ENCODE measurements at places on chromosomes 12 and 14.

- DNase-seq = no peak
These were observed 4.4 kb downstream of the MYF6 start for GRCh38 chr12:80711866-80712265.

GRCh38 chr12:82537436-82537835, 149.3 kb upstream of the TMTC2 start:
- DNase-seq = no peak

GRCh38 chr12:56589783-56590182, 40.3 kb downstream of the BAZ2A start:
- DNase-seq = no peak

- no peak for DNase-seq
These were observed 420.2 kb downstream of the TMTC2 start for GRCh38 chr12:83106873-83107272.

DNA sequence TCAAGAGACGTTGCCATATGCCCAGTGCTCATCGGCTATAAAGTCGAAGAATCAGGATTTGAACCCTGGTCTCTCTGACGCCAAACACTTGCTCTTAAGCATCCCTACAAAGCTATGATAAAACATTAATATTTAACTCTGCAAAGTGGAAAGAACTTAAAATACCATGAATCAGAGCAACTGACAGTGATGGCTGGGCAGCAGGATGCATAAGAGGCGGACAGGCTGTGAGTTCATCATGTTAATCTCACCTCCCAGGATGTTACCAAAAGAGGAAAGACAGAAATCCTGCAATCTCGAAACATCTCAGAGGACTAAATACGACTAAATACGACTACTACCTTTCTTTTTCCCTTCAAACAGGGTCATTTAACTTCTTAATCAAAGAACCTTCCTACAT, 5.8 kb downstream of the DICER1 start:
- DNase-seq = no peak

DNA sequence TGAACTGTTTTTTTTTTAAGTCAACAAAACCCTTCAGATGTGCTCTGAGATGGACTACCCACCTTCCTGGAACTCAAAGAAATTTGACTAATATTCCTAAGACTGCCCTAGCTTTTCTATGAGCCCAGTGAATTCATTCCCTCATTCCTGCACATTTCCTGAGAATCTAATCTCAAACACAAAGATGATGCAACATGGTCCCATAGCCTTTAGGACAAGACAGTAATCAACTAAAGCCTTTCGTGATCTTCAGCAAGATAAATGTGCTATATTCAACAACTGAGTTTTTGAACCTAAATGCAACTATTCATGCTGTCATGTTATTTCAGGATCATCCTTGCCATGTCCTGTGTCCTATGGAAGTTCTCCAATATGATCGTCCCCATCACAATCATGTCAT, 5.0 kb downstream of the SETD3 start:
- DNase-seq = no peak

- DNase-seq = no peak
These were observed 649.3 kb downstream of the RPS29 start for GRCh38 chr14:48936849-48937248.

DNA sequence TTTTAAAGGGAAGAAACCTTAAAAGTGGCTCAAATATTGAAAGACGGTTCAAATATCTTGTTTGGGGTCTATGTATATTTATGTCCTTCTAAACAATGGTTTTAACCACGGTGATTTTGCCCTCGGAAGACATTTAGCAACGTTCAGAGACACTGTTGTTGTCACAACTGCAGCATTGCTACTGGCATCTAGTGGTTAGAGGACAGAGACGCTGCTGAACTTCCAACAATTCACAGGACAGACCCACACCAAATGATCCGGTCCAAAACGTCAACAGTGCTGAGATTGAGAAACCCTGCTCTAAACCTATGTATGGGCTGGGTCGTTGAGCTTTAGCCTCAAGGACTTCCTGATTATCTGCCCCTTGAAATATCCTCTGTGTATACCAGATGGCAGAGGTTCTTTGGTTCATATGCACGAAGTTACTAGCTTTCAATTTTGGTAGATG, 1.7 kb downstream of the ANGEL1 start:
- peak; percentile 10 for DNase-seq

DNA sequence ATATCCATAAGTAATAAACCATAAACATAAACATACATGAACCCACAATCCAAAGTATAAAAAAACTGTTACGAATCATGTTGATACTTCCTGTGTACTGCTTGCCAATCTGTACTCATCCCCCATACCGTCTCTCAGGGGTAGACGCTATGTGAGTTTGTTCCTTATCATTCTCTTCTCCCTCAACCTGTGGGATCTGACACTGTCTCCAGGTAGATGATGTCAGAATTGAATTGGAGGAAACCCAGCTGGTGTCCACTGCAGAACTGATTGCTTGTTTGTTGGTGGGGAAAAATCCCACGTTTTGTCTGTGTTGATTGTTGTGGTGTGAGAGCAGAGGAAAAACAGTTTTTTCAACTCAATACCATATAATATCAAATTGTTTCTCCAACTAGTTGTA, 50.8 kb downstream of the C12orf42 start:
- DNase-seq = no peak

GRCh38 chr14:38254571-38255407, 1.1 kb downstream of the CLEC14A start:
- no peak for DNase-seq

- no peak for DNase-seq
These were observed 6.0 kb upstream of the MYF6 start for GRCh38 chr12:80701388-80701787.

- peak; percentile 81 for DNase-seq
These were observed at the start of gene ITGB7 for GRCh38 chr12:53207042-53207441. Gene ITGB7, minus strand, starts transcription at chr12:53207251. Its CDS starts 6,808 bp downstream, at chr12:53200443.

- no peak for DNase-seq
These were observed 161.1 kb downstream of the SUDS3 start for GRCh38 chr12:118537481-118537917.

- no peak for DNase-seq
These were observed 53.2 kb downstream of the GOLGA5 start for GRCh38 chr14:92847278-92847677.

GRCh38 chr12:75662511-75663159, 151.2 kb upstream of the KRR1 start:
- DNase-seq = no peak

DNA sequence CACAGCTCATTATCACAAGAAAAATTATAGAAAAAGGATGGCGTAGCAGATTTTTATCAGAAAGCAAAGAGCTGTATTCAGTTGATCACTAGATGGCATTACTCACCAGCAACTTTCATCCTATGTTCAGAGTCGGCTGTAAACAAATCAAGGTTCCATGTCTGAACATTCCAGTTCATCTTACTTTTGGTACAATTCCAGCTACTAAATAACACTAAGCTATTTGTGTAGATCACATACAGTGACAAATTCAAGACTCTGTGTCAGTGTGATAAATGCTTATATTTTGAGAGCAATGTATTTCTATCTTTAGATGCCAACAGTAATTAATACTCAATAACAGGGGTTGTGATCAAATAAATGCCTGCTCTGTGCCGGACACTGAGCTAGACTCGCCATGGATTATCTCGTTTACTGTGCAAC, 30.1 kb downstream of the NRDE2 start:
- no peak for DNase-seq

DNA sequence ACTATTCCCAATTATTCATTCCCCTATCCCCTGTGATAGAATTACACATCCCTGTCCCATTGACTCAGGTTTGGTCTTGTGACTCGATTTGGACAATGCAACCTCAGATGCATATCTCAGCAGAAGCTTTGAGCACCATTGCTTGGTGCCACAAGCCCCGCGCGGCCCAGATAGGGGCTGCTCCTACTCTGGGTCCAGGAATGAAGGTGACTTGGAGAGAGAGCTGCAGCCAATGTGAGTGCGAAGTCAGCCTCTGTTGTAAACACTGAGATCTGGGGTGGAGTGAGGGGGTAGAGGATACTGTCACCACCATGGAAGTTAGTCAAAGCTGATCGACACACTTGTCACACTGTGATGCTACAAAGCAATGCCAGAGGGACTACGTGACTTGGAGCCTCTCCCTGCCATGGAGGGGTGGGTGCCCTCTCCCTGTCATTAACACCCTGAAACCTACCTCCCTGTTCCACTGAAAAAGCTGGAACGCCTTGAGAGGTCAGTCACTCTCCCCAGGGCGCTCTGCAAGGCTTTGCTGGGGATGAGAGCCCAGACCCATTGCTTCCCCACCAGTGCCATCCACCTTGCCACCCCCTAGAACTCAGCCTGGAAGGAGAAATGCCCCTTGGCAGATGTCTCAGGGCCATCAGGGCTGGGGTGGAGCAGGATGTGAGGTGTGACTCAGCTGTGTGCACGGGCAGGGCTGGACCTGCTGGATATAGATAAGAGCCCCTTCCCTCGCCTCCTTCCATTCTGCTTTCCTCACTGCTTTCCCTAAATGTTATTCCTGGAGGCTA, 6.6 kb upstream of the PLEK2 start:
- DNase-seq = no peak

- DNase-seq = no peak
These were observed 19.9 kb upstream of the COCH start for GRCh38 chr14:30854492-30854891.

GRCh38 chr12:12194206-12194605, 72.6 kb downstream of the LRP6 start:
- no peak for DNase-seq

GRCh38 chr12:6383572-6384498, at the start of gene LTBR:
Gene LTBR, plus strand, starts transcription at chr12:6384162. Its CDS starts 197 bp downstream, at chr12:6384359.
- no peak for DNase-seq

DNA sequence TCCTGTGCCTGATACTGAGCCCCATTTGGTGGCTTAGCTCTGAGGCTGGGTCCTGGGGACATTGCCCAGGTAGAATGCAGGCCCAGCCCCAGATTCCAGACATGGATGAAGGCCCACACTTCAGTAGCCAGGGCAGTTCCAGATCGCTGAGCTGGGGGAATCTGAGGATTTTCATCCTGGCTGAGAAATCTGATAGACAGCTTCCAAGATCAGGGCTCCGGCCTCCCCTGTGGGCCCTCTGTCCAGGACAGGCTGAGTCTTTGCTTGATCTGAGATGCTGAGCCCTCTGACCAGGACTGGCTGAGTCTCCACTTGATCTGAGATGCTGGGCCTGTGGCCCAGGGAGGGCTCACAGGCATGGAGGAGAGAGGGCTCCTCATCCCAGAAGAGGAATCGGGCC, 3.3 kb upstream of the RASAL1 start:
- DNase-seq = no peak

DNA sequence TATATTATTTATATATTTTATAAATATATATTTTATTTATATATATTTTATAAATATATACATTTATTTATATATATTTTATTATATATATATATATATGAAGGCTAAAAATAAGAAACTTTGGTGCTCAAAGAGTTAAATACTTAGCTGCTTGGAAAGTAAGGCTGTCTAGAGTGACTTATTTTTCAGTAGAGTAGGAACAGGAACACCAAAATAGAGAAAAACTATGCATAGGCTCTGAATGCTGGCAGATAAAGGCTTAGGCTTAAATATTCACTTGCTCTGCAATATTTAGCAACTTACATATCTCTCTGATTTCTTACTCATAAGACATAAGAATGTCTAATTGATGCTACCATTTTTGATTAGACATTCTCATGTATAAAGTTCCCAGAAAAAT, 991.2 kb downstream of the VRK1 start:
- DNase-seq = no peak

GRCh38 chr12:21296348-21296747, 38.4 kb downstream of the SLCO1A2 start:
- no peak for DNase-seq

DNA sequence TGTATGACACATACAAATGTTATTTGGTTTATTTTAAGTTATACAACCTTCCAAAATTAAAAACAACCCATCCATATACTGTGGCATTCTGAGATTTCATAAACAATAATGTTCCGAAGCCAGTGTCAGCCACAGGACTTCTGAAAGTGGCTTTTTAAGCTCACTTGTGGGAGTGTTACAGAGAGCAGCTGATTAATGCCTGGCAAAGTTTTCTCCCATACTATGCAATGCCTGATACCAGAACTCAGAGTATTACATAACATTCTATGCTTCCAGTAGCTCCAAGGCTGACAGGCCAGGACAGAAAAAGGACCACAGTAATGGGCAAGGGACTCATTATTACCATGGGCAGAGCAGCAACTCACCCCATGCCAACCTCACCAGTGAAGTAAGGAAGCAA, 29.3 kb downstream of the NELL2 start:
- no peak for DNase-seq

DNA sequence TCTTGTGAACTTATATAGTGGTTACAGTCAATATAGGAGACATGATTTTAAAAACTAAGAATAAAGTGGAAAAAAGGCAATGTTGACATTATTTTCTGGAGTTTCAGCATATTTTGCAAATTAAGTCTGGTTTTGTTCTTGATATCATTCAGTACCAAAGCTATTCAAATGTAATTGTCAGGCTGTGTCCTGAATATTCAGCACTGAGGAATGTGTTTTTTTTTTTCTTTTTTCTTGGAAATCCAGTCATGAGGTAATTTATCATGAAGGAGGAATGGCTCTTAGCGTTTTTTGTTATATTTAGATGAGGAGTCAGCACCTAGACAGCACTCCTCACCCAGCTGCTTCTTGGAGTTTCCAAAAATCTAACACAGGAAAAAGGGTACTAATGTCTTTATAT, 225.5 kb downstream of the CCDC91 start:
- no peak for DNase-seq

- no peak for DNase-seq
These were observed 26.8 kb downstream of the GNPTAB start for GRCh38 chr12:101803978-101804377.

- DNase-seq = peak; percentile 57
These were observed 18.7 kb upstream of the CTDSP2 start for GRCh38 chr12:57865084-57865751.

GRCh38 chr14:56276108-56276507, 157.9 kb downstream of the PELI2 start:
- DNase-seq = no peak

- DNase-seq = no peak
These were observed 288.0 kb upstream of the NPAS3 start for GRCh38 chr14:32650665-32651064.

- DNase-seq = no peak
These were observed 85.3 kb downstream of the FBXW8 start for GRCh38 chr12:116996093-116996492.

DNA sequence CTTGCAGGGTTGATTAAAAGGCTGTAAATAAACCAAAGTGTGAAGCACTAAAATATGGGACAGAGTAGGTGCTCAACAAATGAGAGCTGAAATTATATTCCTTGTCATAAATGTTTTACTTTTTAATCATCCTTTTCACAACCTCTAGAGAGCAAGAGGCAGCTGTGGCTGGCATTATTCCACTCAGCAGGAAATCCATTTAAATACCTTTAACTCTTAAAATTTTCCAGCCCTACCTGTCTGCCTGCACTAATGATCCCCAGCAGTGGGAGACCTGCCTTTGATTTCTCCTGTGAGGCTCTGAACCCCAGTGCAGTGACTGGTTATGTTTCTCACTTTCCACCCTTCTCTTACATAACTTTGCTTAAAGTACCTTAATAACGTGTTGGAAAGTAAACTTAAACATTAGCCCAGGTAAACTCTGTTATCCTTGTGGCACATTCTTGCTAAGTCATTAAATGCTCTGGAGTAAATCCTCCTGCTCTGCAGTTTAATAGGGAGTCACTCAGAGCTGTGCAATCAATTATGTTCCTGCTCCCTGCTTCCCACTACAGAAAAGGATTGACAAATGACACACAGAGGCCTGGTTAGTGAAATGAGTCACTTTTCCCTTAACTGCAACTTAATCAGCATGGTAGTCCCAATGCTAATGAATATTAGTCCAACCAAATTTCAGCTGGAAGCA, 755.7 kb upstream of the USP15 start:
- no peak for DNase-seq

GRCh38 chr14:94123296-94123695, 6.1 kb downstream of the IFI27L2 start:
- no peak for DNase-seq

Measured in germinal center (tissue), 1 donor.